Lower lobe of right lung (tissue), 2 donors: ENCODE measurements at places on chromosomes 7 and 10. TPM values are rescaled to one million over a fixed set of nuclear protein-coding genes. Genes with fewer than 3 reads are reported as not detected.
A peak's percentile ranks its signal among the peaks of the same experiment; 100 is the strongest.

Gene DEPP1
- 108 TPM for total RNA-seq

Gene OPN4
- total RNA-seq = not detected

Gene PRPS1L1
- not detected for total RNA-seq

Gene ACSM6
- not detected for total RNA-seq

Gene CPA2
- not detected for total RNA-seq

GRCh38 chr7:158049271-158049670, 538.4 kb downstream of the PTPRN2 start:
- no peak overlapping the region for H3K27ac ChIP-seq
- H3K36me3 ChIP-seq = no peaks in the 10 kb centered on the region
- DNase-seq = no peak
- no peak overlapping the region for H3K4me3 ChIP-seq
- no peaks in the 10 kb centered on the region for H3K4me1 ChIP-seq

GRCh38 chr7:130277763-130278643, 11.3 kb downstream of the CPA2 start:
- DNase-seq = no peak
- H3K27ac ChIP-seq = no peak overlapping the region
- no peak overlapping the region for H3K4me3 ChIP-seq
- H3K4me1 ChIP-seq = peaks cover 6% of the 10 kb centered on the region
- H3K36me3 ChIP-seq = no peaks in the 10 kb centered on the region
- no peaks in the 10 kb centered on the region for H3K27me3 ChIP-seq

GRCh38 chr7:73882047-73882402, 21.1 kb downstream of the TMEM270 start:
- no peak for DNase-seq
- H3K27me3 ChIP-seq = no peaks in the 10 kb centered on the region
- H3K27ac ChIP-seq = peak overlapping the region; percentile 77
- no peaks in the 10 kb centered on the region for H3K36me3 ChIP-seq
- H3K4me1 ChIP-seq = peaks cover 53% of the 10 kb centered on the region

GRCh38 chr7:25075459-25075858, 49.6 kb downstream of the CYCS start:
- no peak for DNase-seq
- no peak overlapping the region for H3K27ac ChIP-seq
- H3K4me1 ChIP-seq = no peaks in the 10 kb centered on the region

DNA sequence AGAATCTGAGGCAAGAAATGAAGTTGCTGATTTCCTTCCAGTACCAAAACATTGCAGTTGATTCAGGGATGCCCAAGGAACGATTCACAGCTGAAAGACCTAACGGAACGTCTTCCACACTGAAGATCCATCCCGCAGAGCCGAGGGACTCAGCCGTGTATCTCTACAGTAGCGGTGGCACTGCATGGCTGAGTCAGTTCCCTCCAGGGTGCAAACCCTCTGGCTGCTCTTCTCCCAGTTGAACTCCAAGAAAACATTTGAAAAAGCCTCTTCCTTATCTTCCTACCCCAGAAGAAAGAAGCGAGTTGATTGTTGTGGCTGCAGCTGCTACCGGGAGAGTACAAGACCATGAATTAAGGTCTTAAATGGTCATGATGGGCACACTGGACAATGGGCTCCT, 147.1 kb upstream of the PRSS1 start:
- no peaks in the 10 kb centered on the region for H3K27me3 ChIP-seq
- no peak overlapping the region for H3K27ac ChIP-seq
- no peaks in the 10 kb centered on the region for H3K36me3 ChIP-seq
- no peak overlapping the region for H3K4me3 ChIP-seq
- H3K4me1 ChIP-seq = no peaks in the 10 kb centered on the region

DNA sequence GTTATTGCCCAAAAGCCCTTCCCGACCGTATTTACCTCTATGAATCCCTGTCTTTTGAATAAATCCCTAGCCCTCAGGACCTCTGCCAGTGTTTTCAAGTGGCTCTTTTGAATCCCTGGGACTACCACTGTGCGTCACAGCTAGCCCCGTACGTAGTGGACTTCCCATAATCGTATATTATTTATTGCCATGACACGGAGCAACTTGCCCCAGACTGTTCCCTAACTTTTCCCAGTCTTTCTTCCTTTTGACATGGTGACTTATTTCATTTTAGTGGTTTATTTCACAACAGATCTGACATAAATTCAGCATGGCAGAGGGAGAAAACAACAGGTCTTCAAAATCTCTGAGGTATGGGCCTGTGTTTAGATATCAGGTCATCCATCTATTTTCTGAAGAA, 318.6 kb upstream of the KLF6 start:
- DNase-seq = no peak
- H3K4me1 ChIP-seq = no peaks in the 10 kb centered on the region
- no peak overlapping the region for H3K4me3 ChIP-seq
- no peak overlapping the region for H3K27ac ChIP-seq
- H3K36me3 ChIP-seq = no peaks in the 10 kb centered on the region

DNA sequence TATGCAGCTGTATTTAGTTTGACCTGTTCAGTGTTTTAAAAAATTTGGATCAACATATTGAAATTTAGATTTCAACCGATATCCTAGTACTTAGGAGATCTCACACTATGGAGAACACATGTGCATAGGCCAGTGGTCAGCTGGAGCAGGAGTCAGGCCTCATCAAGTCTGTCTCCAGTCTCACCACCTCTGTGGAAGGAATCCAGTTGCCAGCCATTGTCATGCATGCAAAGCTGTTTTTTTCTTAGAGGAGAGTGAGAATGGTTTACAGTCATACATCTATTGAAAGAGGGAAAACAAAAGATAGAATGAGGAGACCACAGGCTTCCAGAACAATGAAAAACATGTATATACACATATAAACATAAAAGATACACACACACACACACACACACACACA, 7.6 kb upstream of the CLEC5A start:
- H3K4me1 ChIP-seq = no peaks in the 10 kb centered on the region
- H3K27ac ChIP-seq = no peak overlapping the region
- no peak overlapping the region for H3K4me3 ChIP-seq
- H3K36me3 ChIP-seq = no peaks in the 10 kb centered on the region

GRCh38 chr10:48194830-48195229, 79.7 kb downstream of the FRMPD2 start:
- H3K4me3 ChIP-seq = no peak overlapping the region
- no peaks in the 10 kb centered on the region for H3K4me1 ChIP-seq
- no peak for DNase-seq
- no peak overlapping the region for H3K27ac ChIP-seq
- no peaks in the 10 kb centered on the region for H3K36me3 ChIP-seq

DNA sequence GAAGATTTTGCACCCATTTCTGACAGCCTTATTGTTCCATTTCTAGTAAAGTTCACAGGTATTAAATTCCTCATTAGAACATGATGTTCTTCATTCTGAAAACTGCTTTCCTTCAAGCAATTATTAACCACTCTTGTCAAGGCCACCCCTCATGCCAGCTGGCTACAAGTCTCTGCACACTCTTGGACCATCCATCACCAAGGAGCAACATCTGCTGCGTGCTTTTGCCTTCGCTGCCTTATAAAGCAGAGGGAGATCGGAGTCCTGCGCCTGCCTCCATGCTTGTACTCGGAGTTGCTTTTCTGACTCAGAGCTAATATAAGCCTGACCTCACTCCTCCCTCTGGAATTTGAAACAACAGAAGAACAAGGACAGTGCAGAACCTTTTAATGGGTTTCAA, 529.9 kb upstream of the DPP6 start:
- H3K27ac ChIP-seq = no peak overlapping the region
- H3K36me3 ChIP-seq = no peaks in the 10 kb centered on the region
- no peaks in the 10 kb centered on the region for H3K27me3 ChIP-seq
- DNase-seq = no peak

DNA sequence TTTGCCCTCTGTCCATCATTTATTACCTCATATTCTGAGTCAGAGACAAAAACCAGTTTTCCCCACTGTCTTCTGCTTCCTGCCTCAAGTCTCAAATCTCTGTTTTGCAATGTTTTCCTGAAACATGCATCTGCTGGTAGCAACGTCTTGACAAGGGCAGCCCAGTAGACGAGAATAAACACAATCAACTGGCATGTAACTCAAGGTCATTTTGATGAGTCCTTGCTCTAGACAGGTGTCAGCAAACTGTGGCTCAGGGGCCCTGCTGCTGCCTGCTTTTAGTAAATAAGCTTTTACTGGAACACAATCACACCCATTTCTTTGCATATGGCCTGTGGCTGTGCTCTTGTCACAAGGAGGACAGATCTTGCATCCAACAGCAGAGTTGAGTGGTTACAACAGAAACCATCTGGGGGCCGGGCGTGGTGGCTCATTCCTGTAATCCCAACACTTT, 59.8 kb downstream of the ITIH5 start:
- peak overlapping the region; percentile 27 for H3K27ac ChIP-seq
- DNase-seq = no peak
- H3K4me3 ChIP-seq = no peak overlapping the region
- no peaks in the 10 kb centered on the region for H3K36me3 ChIP-seq
- H3K4me1 ChIP-seq = peaks cover 17% of the 10 kb centered on the region

GRCh38 chr10:113663142-113663541, 699 bp downstream of the NRAP start:
- H3K36me3 ChIP-seq = no peaks in the 10 kb centered on the region
- no peaks in the 10 kb centered on the region for H3K27me3 ChIP-seq
- no peak overlapping the region for H3K27ac ChIP-seq
- no peak for DNase-seq
- no peaks in the 10 kb centered on the region for H3K4me1 ChIP-seq
- no peak overlapping the region for H3K4me3 ChIP-seq

GRCh38 chr10:131022369-131022768, 289.2 kb downstream of the TCERG1L start:
- no peaks in the 10 kb centered on the region for H3K36me3 ChIP-seq
- no peaks in the 10 kb centered on the region for H3K4me1 ChIP-seq
- no peak overlapping the region for H3K27ac ChIP-seq
- H3K4me3 ChIP-seq = no peak overlapping the region
- no peak for DNase-seq
- H3K27me3 ChIP-seq = peaks cover 3% of the 10 kb centered on the region

GRCh38 chr7:48634116-48634632, 290.2 kb upstream of the CDC14C start:
- no peaks in the 10 kb centered on the region for H3K27me3 ChIP-seq
- H3K36me3 ChIP-seq = no peaks in the 10 kb centered on the region
- H3K27ac ChIP-seq = no peak overlapping the region
- no peak overlapping the region for H3K4me3 ChIP-seq
- no peak for DNase-seq
- H3K4me1 ChIP-seq = no peaks in the 10 kb centered on the region

GRCh38 chr10:77282163-77282562, 355.4 kb downstream of the KCNMA1 start:
- peaks cover 12% of the 10 kb centered on the region for H3K27me3 ChIP-seq
- DNase-seq = no peak
- no peak overlapping the region for H3K27ac ChIP-seq
- no peaks in the 10 kb centered on the region for H3K36me3 ChIP-seq

- H3K27ac ChIP-seq = no peak overlapping the region
- H3K4me3 ChIP-seq = no peak overlapping the region
- H3K36me3 ChIP-seq = no peaks in the 10 kb centered on the region
- DNase-seq = no peak
- no peaks in the 10 kb centered on the region for H3K4me1 ChIP-seq
- H3K27me3 ChIP-seq = no peaks in the 10 kb centered on the region
Observed at GRCh38 chr10:86305521-86305920, 61.1 kb downstream of the GRID1 start.

GRCh38 chr7:22586786-22587140, 86.8 kb upstream of the STEAP1B start:
- no peak overlapping the region for H3K4me3 ChIP-seq
- H3K27me3 ChIP-seq = no peaks in the 10 kb centered on the region
- peaks cover 69% of the 10 kb centered on the region for H3K4me1 ChIP-seq
- peak overlapping the region; percentile 61 for H3K27ac ChIP-seq

DNA sequence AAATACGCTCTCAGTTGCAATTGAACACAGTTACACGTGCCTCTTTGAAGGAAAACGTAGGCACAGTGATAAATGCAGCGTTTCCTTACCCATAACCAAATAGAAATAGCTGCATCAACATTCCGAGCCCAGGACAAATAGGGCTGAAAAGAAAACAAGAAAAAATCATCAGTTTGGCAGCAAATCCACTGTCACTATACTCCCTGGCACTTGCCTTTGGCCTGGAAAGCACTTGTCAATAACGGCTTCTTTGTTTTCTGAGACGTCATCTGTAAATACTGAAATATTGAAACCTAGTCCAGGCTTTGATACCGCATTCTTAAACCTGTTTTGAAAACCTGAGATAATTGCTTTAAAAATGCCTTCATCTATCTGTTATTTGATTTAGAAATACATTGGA, 167.2 kb upstream of the AKR1E2 start:
- no peaks in the 10 kb centered on the region for H3K36me3 ChIP-seq
- H3K27ac ChIP-seq = no peak overlapping the region
- H3K4me3 ChIP-seq = no peak overlapping the region

DNA sequence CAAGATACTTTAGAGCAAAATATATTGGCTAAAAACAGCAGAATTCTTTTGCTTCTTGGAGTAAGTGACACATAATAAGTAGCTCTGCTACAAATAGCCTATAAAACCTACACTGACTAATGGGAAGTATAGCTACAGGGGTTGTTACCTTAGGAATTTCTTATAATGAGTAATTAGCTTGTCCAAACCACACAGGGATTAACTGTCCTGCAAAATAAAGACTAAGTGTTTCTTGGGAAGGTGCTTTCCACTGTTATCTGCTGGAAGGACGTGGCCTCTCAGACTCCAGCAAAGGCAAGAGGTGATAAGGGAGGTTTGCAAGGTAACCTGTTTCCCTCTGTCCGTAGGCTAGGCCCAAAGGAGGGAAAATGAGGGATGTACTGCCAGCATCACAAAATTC, 302.4 kb downstream of the DOCK4 start:
- DNase-seq = no peak
- H3K4me3 ChIP-seq = no peak overlapping the region
- no peaks in the 10 kb centered on the region for H3K27me3 ChIP-seq
- H3K36me3 ChIP-seq = peaks cover 52% of the 10 kb centered on the region

DNA sequence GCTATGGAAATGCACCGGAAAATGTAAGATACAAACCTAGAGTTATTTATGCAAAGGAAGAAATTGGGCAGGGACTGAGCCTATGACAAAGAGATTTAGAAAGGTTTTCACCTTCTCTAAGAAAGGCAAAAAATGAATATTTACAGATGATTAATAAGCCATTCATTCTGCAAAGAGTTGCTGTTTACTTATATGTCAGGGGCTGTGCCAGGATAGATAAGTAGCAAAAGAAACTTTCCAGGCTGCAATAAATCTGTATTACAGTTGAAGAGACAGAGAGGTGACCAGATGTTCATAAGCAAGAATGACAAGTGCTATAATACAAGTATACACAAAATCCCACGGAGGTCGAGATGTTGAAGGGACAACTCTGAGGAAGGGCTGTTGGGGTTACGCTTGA, 299.6 kb downstream of the CALN1 start:
- no peak overlapping the region for H3K4me3 ChIP-seq
- H3K4me1 ChIP-seq = no peaks in the 10 kb centered on the region
- H3K36me3 ChIP-seq = no peaks in the 10 kb centered on the region
- no peak overlapping the region for H3K27ac ChIP-seq

GRCh38 chr10:100020142-100020885, 10.6 kb upstream of the DNMBP start:
- H3K27me3 ChIP-seq = no peaks in the 10 kb centered on the region
- no peak overlapping the region for H3K27ac ChIP-seq
- no peaks in the 10 kb centered on the region for H3K36me3 ChIP-seq

- no peak overlapping the region for H3K27ac ChIP-seq
- H3K4me1 ChIP-seq = no peaks in the 10 kb centered on the region
- no peaks in the 10 kb centered on the region for H3K36me3 ChIP-seq
- no peak for DNase-seq
Observed at GRCh38 chr7:94350734-94351133, 44.0 kb upstream of the COL1A2 start.
